T-helper 2 cell treated with Interferon-gamma antibody and Interleukin-4, amounts not matched to agents 100 ng/mL and 5 ng/mL, for 36 hours (primary cell): ENCODE measurements at places on chromosomes 1 and 21. TPM values are rescaled to one million over a fixed set of nuclear protein-coding genes. Genes with fewer than 3 reads are reported as not detected.

The TRIM17 gene
- 2.5 TPM in 2 replicates for total RNA-seq

The CFHR5 gene
- total RNA-seq, result not detected in 2 replicates

The IGSF3 gene
- 0.68 and 0.82 TPM in 2 replicates for total RNA-seq

The KCNH1 gene
- not detected in 2 replicates for total RNA-seq

The OR2L8 gene
- 0.30 TPM in 1 of 2 replicates, not detected in the other for total RNA-seq

The ZMYND12 gene
- not detected in 2 replicates for total RNA-seq

The RCSD1 gene
- 176 and 177 TPM in 2 replicates for total RNA-seq

The FCRL6 gene
- 0.25 TPM in 1 of 2 replicates, not detected in the other for total RNA-seq

The BTBD8 gene
- total RNA-seq, result 1.5 and 1.6 TPM in 2 replicates

The RAB7B gene
- total RNA-seq, result not detected in 2 replicates

The MFSD2A gene
- 5.3 and 5.9 TPM in 2 replicates for total RNA-seq

The C1QB gene
- total RNA-seq, result not detected in 2 replicates

The VHLL gene
- 0.30 and 0.34 TPM in 2 replicates for total RNA-seq
